Stimulated activated CD4-positive, alpha-beta T cell treated with anti-CD3 and anti-CD28 coated beads, Interleukin-4, amount 100 ng/mL, for 48 hours (primary cell): ENCODE measurements at places on chromosomes 7 and 10.

GRCh38 chr10:125082881-125083575 lies 77.3 kb downstream of the CTBP2 start:
- DNase-seq, result no peak

DNA sequence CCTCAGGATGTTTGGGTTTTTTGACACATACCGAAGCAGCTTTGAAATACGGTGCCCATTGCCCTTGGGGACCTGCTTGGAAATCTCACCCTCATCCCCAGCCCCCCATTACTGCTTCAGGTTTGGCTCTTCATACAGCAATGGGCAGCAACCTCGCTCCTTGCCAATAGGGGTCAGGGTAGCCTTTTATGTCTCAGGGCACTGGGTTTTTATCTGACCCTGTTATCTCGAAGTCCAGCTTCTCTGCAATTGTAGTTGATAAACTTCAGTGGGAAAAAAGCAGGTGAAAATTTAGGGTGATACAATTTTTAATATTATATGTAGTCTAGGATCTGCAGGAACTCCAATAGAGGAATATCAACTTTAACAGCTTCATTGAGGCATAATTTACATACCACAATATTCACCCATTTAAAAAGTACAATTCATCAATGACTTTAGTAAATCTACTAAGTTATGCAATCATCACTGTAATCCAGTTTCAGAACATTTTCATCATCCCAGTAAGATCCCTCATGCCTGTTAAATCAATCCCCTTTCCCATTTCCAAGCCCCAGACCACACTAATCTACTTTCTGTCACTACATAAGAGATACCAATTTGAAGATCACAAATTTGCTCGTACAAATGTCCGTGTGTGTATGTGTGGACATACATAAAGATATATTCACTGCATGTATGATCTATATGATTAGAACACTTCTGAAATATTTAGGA lies 386.2 kb downstream of the KCNMA1 start:
- no peak for DNase-seq

GRCh38 chr7:601595-602340 lies 82.1 kb upstream of the PDGFA start:
- DNase-seq, result peak; percentile 93

GRCh38 chr10:58642916-58643428 lies 130.3 kb downstream of the BICC1 start:
- no peak for DNase-seq

DNA sequence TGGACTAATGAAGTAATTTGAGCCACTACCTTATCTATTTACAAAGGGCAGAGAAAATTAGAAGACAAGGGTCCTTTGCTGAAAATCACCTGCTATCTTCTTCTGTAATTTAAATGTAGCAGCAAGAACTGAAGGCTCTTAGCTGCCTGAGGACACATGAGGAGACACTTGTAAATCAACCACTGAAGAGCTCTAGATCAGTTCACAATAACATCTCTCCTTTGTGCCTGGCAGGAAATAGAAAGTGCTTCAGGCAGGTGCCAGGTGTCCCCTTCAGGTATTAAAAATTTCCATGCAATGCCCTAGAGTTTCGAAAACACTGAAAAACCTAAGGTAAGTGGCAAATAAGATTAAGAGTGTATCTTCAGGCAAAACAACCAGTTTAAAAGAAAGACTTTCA lies 474.6 kb downstream of the GRM8 start:
- DNase-seq, result no peak

DNA sequence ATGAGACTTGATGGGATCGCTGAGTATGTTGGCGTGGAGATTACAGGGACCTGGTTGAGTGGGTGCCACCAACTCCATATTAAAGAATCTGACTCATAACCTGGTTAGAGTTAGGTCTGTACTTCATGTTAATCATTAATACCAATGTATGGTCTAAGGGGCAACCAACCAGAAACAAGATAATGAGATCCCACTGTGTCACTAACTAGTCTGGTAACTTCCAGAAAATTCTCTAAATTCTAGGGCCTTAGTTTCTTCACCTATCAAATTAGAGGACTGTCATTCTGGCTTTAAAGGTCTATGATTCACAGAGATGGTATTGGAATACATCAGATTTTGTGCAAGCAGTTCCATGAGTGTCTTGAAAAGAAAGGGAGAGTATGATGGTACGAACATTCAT lies 102.2 kb downstream of the SNX10 start:
- DNase-seq, result no peak
